Cardiac atrium fibroblast (primary cell): ENCODE measurements at places on chromosomes 3 and 15. TPM values are rescaled to one million over a fixed set of nuclear protein-coding genes. Genes with fewer than 3 reads are reported as not detected.

The ABHD5 gene
- total RNA-seq: 13.2 and 24.1 TPM in 2 replicates

The FBN1 gene
- 911 and 1,039 TPM in 2 replicates for total RNA-seq

The CCDC54 gene
- total RNA-seq: not detected in 2 replicates

The NGLY1 gene
- total RNA-seq: 23.3 and 27.6 TPM in 2 replicates

The ZNF106 gene
- total RNA-seq: 24.2 and 42.6 TPM in 2 replicates

The PLSCR2 gene
- not detected in 2 replicates for total RNA-seq

The RPL15 gene
- 3,193 and 3,458 TPM in 2 replicates for total RNA-seq

The TRPM1 gene
- not detected in 2 replicates for total RNA-seq

The SEMA3F gene
- total RNA-seq: 6.5 and 20.9 TPM in 2 replicates

The MESP1 gene
- total RNA-seq: 2.3 TPM in 1 of 2 replicates, not detected in the other

The FRMD5 gene
- total RNA-seq: 0.54 and 0.81 TPM in 2 replicates

The COPS2 gene
- 53.1 and 54.7 TPM in 2 replicates for total RNA-seq

The SERPINI2 gene
- total RNA-seq: not detected in 2 replicates

The GATM gene
- total RNA-seq: 0.18 TPM in 1 of 2 replicates, not detected in the other

The GOLGA8O gene
- total RNA-seq: 0.18 and 1.5 TPM in 2 replicates

The TRAIP gene
- total RNA-seq: 6.5 and 7.8 TPM in 2 replicates

The HYAL1 gene
- 5.0 and 6.1 TPM in 2 replicates for total RNA-seq

The MED12L gene
- under 0.01 and 1.8 TPM in 2 replicates for total RNA-seq

The MUC4 gene
- total RNA-seq: not detected in 2 replicates

The PLA2G4E gene
- not detected in 2 replicates for total RNA-seq

The SCG5 gene
- 2.6 and 3.2 TPM in 2 replicates for total RNA-seq

The ZNF660 gene
- total RNA-seq: 0.32 and 0.90 TPM in 2 replicates

The FETUB gene
- total RNA-seq: not detected in 2 replicates

The IL1RAP gene
- 31.6 and 35.0 TPM in 2 replicates for total RNA-seq

The ALS2CL gene
- 0.32 and 1.4 TPM in 2 replicates for total RNA-seq

The BNC1 gene
- 1.1 and 2.6 TPM in 2 replicates for total RNA-seq

The POPDC2 gene
- 0.81 TPM in 1 of 2 replicates, not detected in the other for total RNA-seq

The NOX5 gene
- total RNA-seq: 0.18 TPM in 1 of 2 replicates, not detected in the other

The MKRN3 gene
- 0.16 TPM in 1 of 2 replicates, not detected in the other for total RNA-seq

The C3orf20 gene
- not detected in 2 replicates for total RNA-seq

The CACNA2D2 gene
- not detected in 2 replicates for total RNA-seq

The GUCA1C gene
- total RNA-seq: not detected in 2 replicates

The ECE2 gene
- not detected in 2 replicates for total RNA-seq

The CLDN18 gene
- not detected in 2 replicates for total RNA-seq

The CA12 gene
- 64.3 and 163 TPM in 2 replicates for total RNA-seq

The RASGRP1 gene
- total RNA-seq: 0.18 and 1.8 TPM in 2 replicates

The SETMAR gene
- total RNA-seq: 6.7 and 7.0 TPM in 2 replicates

The GPR149 gene
- not detected in 2 replicates for total RNA-seq

The ZNF502 gene
- 3.6 and 5.4 TPM in 2 replicates for total RNA-seq

The CLDN16 gene
- total RNA-seq: not detected in 2 replicates
